ENCODE measurements at places on chromosomes 5 and 9.
A peak's percentile ranks its signal among the peaks of the same experiment; 100 is the strongest.

DNA sequence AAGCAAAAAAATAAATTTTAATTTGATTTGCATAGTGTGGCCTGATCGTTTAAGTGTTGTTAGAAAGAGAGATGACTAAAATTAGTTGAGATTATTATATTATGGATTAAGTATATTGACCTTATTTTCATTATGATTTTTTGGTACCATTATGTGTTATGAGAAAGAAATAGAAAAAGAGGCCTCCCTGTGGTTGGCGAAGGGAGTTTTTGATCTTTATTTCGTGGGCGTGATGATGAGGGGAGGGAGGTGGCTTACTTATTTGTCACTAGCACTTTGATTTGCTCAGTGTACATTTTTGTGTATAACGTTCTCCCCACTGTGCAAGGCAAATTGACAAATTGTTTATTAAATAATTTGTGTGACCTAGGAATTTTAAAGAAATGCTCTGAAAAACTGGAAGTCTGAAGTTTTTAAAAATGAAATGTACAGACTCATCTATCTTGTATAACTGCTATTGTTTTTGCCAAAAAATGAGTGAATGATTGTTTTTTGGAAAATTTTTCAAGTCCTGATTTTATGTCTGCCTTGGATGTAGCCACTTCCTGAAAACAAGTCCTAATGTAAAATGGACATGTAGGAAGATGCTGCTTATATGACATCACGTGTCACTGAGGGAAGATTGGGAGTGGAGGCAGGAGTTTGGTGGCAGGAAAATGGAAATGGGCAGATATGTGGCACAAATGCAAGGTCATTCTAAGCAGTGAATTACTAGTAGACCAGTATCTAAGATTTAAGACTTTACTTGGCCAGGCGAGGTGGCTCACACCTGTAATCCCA lies 3.0 kb downstream of the DAPK1 start:
- DNase-seq: no peak

DNA sequence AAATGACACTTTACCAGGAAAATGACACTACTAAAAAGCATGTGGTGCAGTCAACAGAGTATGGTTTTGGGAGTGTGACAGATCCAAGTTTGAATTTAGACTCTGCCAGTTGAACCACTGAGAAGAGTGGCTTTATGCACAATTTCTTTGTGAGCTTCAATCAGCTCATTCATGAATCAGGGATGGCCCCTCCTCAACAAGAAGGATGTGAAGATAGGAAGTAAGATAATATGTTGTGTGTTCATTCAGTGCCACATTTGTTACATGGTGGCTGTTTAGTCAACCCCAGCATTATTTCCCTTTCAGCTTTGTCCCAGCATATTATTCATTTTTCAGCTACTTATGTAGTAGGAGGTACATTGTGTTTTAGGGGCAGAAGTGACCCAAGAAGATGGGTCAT lies 140.1 kb downstream of the TLE4 start:
- no peak for DNase-seq

GRCh38 chr5:177312649-177313181 lies 1.0 kb upstream of the MXD3 start:
- DNase-seq: no peak

DNA sequence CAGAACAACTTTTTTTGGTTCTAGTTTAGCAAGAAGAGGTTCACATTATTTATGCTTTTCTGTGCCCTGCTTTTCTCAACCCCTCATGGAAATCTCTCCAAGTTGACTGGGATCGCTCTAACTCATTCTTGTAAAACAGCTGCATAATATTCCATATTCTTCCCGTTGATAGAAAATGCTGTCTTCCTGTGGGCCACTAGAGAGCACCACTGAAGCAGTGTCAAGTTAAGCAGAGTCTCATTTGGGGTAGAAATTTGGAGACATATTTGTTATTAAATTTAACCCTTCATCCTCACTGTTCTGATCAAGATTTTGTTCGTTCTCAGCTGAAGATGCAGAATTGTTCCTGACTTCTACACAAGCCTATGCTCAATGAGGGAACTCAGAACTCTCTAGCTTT lies 140.1 kb downstream of the CEMIP2 start:
- DNase-seq: no peak

DNA sequence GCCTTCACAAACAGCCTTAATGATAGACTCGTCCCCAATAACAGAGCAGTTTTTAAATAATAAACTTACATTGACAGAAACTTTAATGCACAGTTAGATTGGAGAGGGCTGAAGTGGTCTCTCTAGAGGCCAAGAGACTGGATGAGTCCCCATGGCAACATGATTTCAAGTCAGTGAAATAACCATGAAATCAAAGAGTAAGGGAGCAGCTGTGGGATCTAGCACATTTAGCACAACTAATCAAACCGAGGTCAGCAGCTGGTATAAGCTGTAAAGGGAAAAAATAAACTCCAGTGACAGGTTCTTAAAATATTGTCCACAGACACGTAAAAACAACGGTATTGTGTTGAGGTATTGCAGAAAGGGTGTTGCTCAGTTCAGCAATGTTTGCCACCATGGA lies 916.6 kb downstream of the DNAH5 start:
- DNase-seq: no peak

DNA sequence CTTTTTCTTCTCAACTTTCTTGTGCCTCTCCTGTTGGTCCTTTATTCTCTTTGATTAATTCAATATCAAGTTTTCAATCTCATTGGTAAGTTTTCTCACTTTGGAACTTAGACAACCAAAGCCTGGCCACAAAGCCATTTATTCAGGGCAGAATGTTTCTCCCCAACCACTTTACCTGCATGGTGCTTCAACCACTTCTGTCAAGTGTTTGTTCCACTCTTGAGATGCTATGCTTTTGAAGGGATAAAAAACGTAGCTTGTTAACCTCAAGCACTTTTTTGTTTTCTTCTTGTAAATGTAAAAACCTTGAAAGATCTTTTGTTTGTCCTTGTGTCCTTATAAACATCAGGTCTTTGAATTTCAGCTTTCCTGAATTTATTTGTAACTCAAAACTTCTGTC lies 966.7 kb downstream of the MAT2B start:
- no peak for DNase-seq

GRCh38 chr5:149379818-149380374 lies 804 bp upstream of the IL17B start:
- no peak for DNase-seq

DNA sequence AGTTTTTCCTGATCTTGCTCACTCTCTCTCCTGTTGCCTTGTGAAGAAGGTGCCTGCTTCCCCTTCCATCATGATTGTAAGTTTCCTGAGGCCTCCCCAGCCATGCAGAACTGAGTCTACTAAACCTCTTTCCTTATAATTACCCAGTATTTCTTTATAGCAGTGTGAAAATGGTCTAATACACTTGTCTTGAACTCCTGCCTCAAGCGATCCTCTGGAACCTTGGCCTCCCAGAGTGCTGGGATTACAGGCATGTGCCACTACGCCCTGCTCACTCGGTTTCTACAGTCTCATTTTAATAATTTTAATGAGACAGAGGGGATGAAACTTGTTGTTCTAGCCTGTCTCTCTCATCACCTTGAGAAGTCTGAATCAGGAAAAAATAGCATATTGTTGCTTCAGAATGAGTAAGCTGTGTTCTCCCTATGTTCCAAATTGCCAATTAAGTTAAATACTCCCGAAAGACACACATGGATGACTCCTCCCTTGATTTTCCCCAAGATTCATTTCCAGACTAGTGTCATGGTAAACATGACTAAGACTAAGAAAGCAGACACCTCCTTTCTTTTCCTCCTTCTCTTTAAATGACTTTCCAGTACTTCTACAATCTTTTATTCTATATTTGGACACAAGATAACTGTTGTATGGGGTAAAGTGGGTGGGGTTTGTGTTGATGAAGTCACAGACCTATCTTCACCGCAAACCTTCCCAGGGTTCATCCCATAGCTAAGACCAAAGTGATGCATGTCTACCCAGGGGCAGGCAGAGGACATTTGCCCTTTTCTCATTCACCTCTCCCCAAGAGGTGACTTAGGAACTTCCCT lies 7.8 kb upstream of the DNAJC18 start:
- DNase-seq: no peak

DNA sequence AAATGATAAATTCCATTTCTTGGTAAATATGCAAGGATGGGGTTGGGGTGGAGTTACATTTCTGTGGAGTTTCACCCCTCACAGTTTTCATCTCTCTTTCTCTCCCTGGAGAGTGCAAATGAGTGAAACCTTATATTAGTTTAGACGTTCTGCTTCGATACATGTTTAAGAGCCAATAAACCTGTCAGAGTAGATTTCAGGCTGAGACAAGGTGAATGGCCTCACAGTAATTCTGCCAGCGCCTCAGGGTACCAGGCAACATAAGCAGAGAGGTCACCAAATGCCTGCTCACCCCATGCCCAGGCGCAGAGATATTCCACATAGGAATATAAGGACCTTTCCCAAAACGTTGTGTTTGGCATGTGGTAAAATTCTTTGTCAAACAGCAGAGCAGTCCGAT lies 154.9 kb upstream of the VLDLR start:
- no peak for DNase-seq

- no peak for DNase-seq
These were observed 54.0 kb downstream of the NDUFS4 start for GRCh38 chr5:53614376-53614885.

GRCh38 chr9:69376651-69377050 lies 51.6 kb downstream of the ENTREP1 start:
- DNase-seq: no peak

DNA sequence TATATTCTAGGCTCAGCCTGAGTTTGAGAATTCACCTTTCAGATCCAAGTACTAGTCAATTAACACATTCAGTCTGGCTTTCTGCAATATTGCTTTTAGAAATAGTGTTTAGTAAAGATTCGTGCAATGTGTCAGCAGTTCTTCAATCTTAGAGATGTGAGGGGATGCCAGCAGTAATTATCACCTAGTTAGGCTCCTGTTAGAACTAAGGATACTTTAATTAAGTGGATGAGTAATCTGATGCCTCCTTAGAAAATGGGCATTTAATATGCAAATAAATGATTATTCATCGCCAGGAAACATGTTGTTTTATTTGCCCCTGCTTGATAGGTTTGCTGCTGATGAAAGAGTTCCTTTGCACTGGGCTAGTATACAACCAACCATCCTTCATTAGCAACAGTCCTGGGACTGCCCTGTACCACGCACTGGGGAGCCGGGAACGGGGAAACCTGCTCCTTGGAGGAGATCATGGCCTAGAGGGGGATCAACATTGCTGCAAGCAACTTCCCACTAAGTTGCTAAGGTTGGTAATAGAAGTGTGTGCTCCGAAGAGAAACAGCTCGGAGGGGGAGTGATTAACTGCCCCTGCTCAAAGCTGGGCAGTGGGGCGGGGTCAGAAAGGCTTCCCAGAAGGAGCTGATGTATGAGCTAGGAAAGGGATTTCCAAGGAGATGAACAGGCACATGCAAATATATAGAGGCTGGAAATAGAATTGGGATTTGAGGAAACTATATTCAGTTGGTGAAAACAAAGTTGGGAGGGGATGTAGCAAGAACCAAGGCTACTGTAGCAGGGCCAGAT lies 231.8 kb downstream of the DRD1 start:
- DNase-seq: no peak

- peak; percentile 19 for DNase-seq
These were observed 168.7 kb downstream of the GRIA1 start for GRCh38 chr5:153659039-153659736.

DNA sequence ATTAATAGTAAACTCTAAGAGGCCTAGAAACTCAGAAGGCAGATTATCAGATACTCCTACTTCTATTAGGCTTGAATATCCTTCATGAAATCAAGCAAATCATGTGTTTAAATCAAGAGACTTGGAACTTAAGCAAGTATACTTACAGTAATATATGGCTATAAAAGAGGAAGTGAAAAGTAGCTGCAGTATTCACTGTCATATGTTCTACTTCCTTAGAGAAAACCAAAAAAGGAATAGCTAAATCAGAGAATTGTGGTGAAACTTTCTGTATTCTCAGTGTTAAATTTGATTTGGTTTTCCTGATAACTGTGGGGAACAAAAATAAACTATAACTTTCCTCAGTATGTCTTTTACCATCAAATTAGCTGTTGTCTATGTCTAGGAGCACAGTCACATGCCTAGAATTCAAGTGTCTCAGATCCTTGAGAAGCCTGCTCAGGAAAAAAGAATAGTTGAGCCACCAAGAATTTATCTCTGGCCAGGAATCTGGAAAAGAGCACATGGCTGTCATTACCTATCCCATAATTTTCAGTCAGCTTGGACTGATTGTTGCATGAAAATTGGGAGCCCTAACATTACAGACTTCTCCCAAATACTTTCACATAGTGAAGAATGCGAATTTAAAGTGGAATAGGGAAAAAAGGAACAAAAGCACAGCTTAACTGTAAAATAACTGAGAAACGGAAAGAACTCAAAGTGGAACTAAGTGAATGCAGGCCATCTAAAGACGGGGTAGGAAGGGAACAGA lies 1.7 kb downstream of the FKBP15 start:
- DNase-seq: no peak

GRCh38 chr9:25677301-25678146 lies 720 bp downstream of the TUSC1 start:
- peak; percentile 35 for DNase-seq

- no peak for DNase-seq
These were observed 226.8 kb upstream of the IRX4 start for GRCh38 chr5:2109566-2109965.

GRCh38 chr9:74499770-74500583 lies 2.8 kb downstream of the RORB start:
- DNase-seq: no peak

GRCh38 chr5:28450997-28451396 lies 1412.6 kb upstream of the CDH9 start:
- no peak for DNase-seq

- DNase-seq: no peak
These were observed 107.2 kb downstream of the NMUR2 start for GRCh38 chr5:152297866-152298265.

GRCh38 chr5:78627766-78628165 lies 20.8 kb downstream of the LHFPL2 start:
- no peak for DNase-seq

DNA sequence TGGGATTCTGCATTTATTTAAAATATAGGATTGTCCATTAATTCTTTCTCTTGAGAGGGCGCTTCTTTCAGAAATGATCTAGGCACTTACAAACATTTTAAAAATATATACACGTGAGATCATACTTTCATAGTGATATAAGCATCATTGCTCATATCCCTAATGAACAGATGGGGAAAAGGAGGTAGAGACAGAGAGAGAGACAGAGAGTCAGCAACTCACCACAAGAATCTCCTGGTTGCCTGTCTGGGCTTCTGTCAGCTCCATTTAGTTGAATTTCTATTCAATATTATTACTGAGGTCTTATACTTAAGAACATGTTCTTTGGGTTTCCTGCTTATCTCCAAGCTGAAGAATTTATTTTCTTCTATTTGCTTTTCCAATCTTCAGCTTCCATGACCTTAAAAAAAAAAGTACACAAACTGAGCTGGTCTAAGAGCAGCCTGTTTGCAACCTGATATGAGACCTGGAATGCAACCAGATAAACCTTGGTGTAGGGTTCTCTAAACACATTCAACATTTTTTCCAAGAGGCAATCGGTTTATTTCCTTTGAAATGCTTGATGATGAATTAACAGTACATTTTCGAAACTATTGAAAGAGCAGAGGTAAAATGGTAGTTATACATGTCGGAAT lies 51.6 kb upstream of the LIFR start:
- no peak for DNase-seq

DNA sequence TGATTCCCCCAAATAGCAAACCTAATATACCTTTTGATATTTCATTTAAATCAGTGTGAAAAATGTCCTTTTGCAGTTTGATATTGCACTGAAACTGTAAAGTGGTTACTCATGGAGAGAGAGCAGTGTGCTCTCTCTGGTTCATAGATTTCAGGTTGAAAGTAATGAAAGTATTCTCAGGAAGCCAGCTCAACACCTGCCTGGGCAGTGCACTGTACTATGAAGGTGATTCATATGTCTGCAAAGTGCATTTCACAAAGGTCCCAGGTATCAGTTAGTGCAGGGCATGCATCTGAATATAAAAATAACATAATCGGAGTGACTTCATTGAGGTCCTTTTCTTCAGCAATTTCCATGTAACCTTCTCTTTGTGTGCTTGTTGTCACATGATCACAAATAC lies 274.3 kb downstream of the CDH18 start:
- no peak for DNase-seq
